ENCODE measurements at places on chromosomes 7 and 10.

DNA sequence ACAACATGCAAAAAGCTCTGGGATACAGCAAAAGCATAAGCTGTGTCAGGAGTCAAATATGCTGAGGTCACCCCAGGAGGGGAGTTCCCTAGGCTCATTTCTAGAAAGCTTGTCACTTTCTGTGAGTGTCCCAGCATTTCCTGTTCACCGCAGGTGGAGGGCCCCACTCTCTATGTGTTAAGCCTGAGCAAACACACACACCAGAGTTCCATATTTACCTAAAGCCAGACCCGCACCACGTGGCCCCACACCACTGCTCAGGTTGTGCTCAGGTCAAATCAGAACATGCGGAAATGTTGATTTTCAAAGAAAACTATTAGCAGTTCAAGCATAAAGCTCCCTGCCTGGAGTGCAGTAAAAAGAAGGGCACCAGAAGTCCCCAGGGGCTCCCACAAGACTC is 259.6 kb upstream of the PPP2R2D start:
- peak; percentile 72 for DNase-seq

DNA sequence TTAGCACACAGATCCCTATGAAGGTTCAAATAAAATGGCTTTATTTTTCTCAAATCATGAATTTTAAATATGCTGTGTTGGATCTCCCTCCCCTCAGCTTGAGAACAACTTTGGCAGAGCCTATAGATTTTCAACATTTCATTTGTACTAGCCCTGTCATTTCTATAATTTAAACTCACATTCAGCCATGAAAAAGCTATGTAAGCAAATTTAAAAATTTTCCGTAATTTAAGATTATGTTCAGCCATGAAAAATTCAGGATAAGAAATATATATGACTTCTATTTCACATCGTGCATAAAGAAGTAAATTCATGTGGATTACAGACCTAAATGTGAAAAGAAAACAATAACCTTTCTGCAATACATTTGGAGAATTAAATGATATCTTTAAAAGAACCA is 36.5 kb upstream of the SCIN start:
- DNase-seq: no peak

DNA sequence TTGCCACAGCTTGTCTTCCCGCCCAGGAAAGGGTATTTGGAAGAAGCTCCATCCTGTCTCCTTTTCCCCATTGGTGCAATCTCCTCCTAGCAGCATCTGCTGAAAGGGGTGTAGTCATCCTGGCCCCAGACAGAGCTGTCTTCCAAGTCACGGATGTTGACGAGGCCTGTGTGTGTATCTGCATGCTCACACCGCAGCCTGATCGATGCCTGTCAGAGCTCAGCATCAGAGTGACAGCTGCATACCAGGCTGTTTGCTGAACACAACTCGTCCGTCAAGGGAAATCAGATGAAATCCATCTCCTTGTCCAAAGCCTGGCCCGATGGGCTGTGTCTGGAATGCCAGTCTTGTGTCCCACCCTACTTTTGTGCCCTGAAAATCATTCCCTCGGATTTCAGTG is 21.2 kb upstream of the LRRC4 start:
- DNase-seq: no peak

DNA sequence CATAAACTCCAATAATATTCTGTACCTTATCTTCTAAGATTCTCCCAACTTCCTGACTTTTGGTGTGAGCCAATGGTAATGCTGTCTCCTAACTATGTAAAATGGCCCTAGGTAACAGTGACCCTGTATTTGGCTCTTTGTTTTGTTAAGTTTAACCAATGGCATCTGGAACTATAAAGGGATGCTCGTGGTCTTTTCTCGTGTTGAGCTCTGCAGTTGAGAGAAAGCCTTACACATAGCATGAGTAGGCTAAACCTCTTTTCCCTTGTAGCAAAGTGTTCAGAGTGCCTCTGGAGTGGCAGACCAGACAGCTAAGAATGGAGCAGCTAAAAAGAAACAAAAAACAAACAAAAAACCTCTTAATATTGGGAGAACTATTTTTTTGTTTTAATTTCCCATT is 5.2 kb downstream of the TES start:
- no peak for DNase-seq

DNA sequence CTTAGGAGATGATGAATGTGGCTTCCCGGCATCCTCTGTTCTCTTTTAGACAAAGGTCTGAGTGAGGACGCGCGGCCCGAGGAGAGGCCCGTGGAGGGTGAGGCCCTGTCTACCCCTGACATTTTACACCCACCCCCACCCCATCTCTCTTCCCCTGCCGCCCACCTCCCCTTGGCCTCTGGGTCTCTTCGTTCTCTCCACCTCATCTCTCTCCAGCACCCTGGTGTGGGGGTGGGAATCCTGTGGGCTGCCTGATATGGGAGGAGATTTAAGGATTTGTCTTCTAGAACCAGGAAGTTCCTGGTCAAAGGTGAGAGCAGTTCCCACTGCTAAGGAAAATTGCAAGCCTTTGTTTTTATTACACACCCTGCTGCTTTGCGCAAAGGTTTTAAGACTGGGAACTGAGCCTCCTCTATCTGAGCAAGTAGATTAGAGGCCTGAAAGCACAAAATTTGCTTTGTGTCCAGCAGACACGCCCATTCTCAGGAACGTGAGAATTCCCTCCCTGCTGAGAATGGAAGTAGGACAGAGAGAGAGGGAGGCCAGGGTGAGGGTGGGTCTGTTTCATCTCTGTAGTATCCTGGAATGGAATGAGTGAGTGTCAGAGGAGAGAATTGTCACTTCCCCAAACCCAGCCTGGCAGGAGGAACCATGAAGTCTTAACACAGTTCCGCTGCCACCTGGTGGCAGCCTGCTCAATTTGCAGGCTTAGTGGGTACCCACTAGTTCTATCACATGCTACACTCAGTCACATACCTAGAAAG is 91.2 kb downstream of the GTF2IRD1 start:
- peak; percentile 45 for DNase-seq

- no peak for DNase-seq
These were observed 140.8 kb downstream of the GLCCI1 start for GRCh38 chr7:8109196-8110022.

GRCh38 chr10:66187053-66187733 is 738.6 kb upstream of the LRRTM3 start:
- DNase-seq: no peak

DNA sequence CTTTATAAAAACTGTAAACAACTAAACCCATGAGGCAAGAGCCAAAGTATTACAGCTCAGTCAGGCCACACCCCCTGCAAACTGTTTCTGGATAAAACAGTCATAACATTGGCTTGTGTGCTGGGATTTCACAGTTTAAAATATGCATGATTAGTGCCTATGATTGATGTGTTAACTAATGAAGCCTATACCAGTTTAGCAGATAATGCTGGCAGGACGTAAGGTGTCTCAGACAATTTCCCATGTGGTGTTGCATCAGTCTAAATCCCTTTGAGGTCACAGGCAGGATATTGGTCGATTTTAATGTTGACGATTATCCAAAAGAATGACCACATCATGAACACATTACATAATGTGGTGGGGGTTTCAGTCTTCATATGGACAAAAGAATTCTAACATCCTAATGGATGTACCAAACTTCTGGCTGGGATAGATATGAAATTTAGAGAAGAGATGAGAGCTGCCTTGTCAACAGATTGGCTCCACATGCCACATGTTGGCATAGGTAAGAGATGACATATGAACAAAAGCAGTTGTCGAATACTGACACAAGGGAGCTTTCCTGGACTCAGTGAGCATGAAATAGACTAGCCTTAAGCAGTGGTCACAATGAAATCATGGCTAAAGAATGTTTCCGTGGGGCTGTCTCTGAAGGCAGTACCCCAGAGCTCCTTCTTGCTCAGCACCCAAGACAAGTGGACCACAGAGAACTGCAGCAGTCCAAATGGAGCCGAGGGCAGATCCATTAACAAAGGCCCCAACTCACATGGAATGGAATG is 445.6 kb downstream of the GFRA1 start:
- no peak for DNase-seq

- no peak for DNase-seq
These were observed 205.4 kb downstream of the FANK1 start for GRCh38 chr10:126101736-126102135.

DNA sequence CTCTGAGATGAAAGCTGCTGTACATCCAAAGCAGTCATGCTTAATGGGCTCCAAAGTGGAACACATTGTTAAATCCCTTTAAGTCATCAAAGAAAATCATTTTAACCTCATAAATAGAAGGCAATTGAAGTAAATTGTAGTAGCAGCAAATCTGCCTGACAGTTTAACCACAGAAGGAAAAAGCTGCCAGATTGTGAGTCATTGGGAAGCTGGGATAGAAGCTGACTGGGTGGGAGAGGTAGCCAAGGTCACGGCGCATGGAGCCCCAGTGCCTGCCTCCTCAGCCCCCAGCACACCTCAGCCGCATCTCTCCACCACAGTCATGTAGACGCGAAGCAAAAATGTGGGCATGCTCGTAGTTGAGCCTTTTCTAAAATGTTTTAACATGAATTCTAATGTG is 44.0 kb downstream of the TARP start:
- no peak for DNase-seq

- no peak for DNase-seq
These were observed 428.2 kb upstream of the POT1 start for GRCh38 chr7:125357676-125358455.

GRCh38 chr10:113566888-113567287 is 14.0 kb downstream of the HABP2 start:
- no peak for DNase-seq

- DNase-seq: no peak
These were observed 193.0 kb upstream of the SHH start for GRCh38 chr7:156005202-156005691.

DNA sequence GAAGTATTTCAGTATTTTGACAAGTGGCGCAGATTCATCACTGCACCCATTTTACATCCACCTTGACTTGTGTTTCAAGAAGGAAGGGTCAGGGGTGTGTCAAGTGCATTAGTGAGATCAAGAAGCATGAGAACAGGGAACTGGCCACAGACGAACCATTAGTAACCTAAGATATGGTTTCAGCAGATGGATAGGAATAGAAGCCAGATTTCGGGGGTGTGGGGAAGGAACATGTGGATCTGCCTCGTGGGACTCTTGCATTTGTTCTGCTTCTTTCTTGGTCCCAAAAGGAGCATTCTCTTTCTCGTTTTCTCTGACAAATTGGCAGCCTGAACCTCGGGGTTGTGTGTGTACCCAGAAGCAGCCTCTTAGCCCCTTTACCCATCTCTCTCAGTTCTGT is 9.6 kb downstream of the DENND2A start:
- DNase-seq: no peak

DNA sequence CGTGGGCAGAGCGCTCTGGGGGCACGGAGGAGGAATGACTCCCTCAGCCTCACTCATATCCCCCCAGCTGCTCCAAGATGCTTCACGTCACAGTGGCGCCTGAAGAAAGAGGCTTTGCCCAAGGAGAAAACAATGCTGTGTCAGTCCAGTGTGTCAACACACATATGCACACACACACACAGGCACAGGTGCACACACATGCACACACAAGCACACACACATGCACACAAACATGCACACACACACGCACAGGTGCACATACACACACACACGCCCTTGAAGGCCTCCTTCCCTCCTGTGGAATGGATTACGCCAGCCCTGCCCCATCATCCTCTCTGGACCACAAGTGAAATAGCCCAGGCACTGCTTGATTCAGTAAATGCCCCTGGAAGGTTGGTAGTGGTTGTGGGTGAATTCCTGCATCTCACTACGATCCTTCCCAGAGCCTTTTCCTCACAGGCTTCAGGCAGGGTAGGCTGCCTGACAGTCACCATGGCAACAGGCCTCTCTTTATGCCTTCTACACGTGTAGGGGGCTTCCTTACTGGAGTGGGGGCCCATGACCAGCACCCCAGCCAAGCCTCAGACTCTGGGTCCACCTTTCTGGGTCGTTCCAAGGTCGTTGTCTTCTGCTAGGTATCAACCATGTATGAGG is 371.5 kb upstream of the PODXL start:
- DNase-seq: no peak

- no peak for DNase-seq
These were observed 482.0 kb upstream of the MGMT start for GRCh38 chr10:128985036-128985435.

GRCh38 chr7:2611922-2612321 is 19.9 kb upstream of the TTYH3 start:
- DNase-seq: no peak

DNA sequence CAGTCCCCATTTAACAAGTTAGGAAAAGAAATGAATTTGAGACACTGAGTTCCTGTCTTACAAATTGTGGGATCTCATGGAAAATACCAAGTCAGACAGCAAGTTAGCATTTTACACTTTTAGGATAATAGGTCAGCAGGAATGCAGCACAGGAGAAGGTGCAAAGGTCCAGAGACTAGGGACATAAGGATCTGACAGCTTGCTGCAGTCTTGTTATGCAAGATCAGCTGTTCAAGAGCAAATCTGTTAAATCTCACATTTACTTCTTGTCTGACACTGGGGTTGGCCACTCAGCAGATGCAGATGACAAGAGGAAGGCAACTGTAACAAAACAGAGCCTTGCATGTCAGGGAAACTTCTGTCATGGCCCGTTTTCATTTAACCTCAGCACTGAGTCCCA is 239.6 kb downstream of the PHF14 start:
- no peak for DNase-seq

GRCh38 chr10:127228195-127228787 is 31.9 kb upstream of the INSYN2A start:
- no peak for DNase-seq

DNA sequence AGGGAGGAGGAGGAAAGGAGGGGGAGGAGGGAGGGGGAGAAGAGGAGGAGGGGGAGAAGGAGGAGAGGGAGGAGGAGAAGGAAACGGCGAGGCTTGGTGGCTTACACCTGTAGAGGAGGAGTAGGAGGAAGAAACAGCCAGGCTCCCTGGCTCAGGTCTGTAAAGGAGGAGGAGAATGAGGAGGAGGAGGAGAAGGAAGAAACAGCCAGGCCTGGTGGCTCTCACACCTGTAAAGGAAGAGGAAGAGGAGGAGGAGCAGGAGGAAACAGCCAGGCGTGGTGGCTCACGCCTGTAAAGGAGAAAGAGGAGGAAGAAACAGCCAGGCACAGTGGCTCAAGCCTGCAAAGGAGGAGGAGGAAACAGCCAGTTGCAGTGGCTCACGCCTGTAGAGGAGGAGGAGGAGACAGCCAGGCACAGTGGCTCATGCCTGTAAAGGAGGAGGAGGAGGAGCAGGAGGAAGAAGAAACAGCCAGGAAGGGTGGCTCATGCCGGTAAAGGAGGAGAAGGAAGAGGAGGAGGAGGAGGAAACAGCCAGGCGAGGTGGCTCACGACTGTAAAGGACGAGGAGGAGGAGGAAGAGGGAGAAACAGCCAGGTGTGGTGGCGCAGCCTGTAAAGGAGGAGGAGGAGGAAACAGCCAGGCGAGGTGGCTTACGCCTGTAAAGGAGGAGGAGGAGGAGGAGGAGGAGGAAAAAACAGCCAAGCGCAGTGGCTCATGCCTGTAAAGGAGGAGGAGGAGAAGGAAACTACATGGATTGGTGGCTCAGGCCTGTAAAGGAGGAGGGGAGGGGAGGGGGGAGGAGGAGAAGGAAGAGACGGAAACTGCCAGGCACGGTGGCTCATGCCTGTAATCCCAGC is 14.9 kb upstream of the CRCP start:
- DNase-seq: no peak

GRCh38 chr10:11329062-11329673 is 282.3 kb downstream of the USP6NL start:
- no peak for DNase-seq

All from activated CD4-positive, alpha-beta T cell treated with anti-CD3 and anti-CD28 coated beads, Interleukin-2, Interleukin-4, amounts not matched to agents 100 ng/mL and 50 ng/mL, durations not matched to agents 16 hours and 8 hours (primary cell).